ENCODE measurements at places on chromosomes 7 and 10. TPM values are rescaled to one million over a fixed set of nuclear protein-coding genes. Genes with fewer than 3 reads are reported as not detected.

Gene ERCC6
- total RNA-seq = 36.2 TPM

Gene CDHR1
- total RNA-seq = 0.64 TPM

Gene CH25H
- total RNA-seq = 0.14 TPM

Gene MEOX2
- total RNA-seq = not detected

Gene CUL2
- 45.9 TPM for total RNA-seq

Gene FAS
- 45.5 TPM for total RNA-seq

Gene LLCFC1
- not detected for total RNA-seq

Gene SNX10
- total RNA-seq = 44.6 TPM

Gene KIF5B
- 95.1 TPM for total RNA-seq

Gene STEAP1B
- not detected for total RNA-seq

Gene CALHM1
- total RNA-seq = not detected

Gene SLC29A4
- not detected for total RNA-seq
